RWPE2 (cell line): ENCODE measurements at places on chromosomes 6 and 20.

GRCh38 chr6:166989427-166990032, 9.7 kb upstream of the CEP43 start:
- no peak for DNase-seq

DNA sequence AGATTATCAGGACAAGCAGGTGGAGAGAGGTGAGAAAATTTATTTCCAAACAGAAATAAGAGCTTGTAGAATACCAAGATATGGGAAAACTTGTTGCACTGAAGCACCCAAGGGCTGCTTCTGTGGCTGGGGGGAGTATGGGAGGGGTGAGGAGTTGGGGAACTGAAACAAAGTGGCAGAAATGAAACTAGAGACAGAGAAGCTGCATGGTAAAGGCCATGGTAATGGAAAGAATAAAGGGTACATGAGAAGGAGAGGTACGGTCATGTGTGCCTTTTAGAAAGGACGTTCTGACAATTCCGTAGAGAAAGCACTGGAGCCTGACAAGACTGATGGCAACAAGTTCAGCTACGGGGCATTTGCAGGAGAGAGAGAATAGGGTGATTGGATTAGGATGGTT, 51.6 kb upstream of the RIN2 start:
- DNase-seq = no peak

- DNase-seq = no peak
Observed at GRCh38 chr6:24931718-24932691, 3.8 kb downstream of the RIPOR2 start.

DNA sequence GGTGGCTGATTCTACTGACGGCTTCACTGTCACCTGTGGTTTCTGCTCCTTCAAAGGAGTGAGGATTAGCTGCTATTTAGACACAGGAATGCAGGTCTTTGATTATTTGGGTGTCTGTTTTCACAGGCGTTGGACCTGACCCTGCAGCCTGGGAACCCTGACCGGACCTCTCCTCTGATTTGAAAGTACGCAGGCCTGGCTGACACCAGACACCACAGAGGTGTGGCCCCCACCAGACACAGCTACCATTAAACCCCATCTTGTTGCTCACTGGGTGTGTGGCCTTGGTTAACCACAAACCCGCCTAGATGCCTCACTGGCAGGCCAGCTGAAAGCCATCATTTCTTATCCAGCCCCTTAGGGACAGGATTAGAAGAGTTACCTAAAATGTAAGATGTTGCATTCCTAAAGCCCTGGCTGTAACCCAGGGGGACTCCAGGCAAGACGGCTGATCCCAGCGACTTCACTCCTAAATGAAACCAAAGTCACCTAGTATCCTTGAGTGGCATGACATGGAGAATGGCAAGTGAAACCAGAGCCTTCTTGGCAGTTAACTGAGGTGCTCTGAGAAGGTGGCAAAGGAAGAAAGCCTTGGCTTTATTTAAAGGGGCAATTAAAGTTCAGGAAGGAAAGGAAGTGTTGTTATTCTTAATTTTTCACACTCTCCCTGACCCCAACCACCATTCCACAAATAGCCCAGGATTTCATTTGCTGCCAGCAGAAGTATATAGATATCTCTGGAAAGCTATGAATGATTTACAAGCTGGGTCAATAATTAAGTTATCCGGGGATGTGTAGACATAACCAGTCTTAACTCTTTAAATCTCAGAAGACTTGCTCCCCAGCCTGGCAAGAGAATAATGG, 169.9 kb downstream of the QRSL1 start:
- DNase-seq = peak; percentile 74

- DNase-seq = no peak
Observed at GRCh38 chr20:15570156-15570555, 1003.1 kb downstream of the KIF16B start.

- DNase-seq = no peak
Observed at GRCh38 chr6:112881027-112881426, 533.9 kb downstream of the RFPL4B start.

GRCh38 chr6:117540670-117541069, 58.2 kb downstream of the DCBLD1 start:
- DNase-seq = peak; percentile 74

DNA sequence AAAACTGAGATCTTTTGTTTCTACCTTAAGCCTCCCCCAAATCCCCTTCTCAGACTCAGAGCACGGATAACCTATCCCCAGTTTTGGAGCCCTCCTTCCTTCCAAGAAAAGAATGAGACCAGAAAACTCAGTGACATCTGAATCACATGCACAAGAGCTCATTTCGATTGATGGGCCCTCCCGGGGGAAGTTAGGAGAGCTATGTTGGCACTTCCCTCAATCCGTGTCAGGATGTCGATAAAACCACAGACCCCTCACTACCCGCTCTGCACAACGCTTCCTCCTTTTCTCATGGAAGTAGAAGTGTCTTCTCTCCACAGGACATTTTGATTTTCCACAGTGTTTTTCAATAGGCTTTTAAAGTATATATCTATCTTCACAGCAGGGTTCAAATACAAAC, 332.4 kb downstream of the HACE1 start:
- no peak for DNase-seq

DNA sequence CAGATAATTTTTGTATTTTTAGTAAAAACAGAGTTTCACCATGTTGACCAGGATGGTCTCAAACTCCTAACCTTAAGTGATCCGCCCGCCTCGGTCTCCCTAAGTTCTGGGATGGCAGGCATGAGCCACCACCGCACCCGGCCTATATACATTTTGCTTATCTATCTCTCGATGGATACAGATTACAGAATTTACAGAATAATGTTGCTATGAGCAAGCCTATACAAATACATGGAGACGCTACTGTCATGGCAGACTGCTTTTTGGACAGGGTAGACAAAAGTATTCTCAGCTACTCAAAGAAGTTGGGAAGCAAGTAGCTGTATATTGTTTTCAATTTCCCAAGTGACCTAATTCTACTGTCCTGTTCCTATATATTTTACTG, 1.6 kb downstream of the HSPA1L start:
- no peak for DNase-seq

GRCh38 chr6:96786336-96786735, 50.9 kb downstream of the GPR63 start:
- no peak for DNase-seq

DNA sequence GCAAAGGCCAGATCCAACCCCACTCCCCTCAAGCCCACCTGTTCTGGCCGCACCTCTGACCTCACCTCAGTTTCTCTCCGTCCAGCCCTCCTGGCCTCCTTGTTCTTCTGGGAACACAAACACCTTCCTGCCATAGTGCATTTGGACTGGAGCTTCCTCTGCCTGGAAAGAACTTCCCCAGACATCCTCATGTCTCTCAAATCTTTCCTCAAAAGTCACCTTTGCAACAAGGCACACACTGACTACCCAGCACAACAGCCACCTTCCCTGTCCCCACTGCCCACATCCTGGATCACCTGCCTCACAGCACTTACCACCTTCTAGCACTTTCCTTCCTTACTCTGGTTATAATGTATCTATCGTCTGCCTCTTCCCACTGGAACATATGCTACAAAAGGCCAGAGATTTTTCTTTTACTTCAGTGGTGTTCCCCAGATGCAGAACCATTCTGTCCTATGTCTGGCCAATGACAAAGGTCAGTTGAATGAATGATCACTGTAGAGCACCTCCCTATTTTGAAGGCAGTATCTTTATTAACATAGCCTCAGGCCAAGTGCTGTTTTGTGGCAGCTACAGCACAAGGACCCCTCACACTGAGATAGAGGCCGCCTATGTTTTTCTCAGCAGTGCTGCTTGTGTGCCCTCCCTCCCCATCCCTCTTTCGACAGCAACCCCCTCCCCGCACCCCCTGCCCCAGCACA, 4.1 kb downstream of the HLA-B start:
- no peak for DNase-seq

- DNase-seq = peak; percentile 65
Observed at GRCh38 chr6:108587258-108588059, 26.7 kb downstream of the FOXO3 start.

- no peak for DNase-seq
Observed at GRCh38 chr6:84588697-84589080, 175.7 kb downstream of the TBX18 start.

GRCh38 chr6:35489995-35490791, 6.7 kb downstream of the TEAD3 start:
- peak; percentile 69 for DNase-seq

- no peak for DNase-seq
Observed at GRCh38 chr20:11675920-11676629, 241.6 kb upstream of the BTBD3 start.

- DNase-seq = no peak
Observed at GRCh38 chr20:46520976-46521579, 7.7 kb upstream of the ZNF334 start.

DNA sequence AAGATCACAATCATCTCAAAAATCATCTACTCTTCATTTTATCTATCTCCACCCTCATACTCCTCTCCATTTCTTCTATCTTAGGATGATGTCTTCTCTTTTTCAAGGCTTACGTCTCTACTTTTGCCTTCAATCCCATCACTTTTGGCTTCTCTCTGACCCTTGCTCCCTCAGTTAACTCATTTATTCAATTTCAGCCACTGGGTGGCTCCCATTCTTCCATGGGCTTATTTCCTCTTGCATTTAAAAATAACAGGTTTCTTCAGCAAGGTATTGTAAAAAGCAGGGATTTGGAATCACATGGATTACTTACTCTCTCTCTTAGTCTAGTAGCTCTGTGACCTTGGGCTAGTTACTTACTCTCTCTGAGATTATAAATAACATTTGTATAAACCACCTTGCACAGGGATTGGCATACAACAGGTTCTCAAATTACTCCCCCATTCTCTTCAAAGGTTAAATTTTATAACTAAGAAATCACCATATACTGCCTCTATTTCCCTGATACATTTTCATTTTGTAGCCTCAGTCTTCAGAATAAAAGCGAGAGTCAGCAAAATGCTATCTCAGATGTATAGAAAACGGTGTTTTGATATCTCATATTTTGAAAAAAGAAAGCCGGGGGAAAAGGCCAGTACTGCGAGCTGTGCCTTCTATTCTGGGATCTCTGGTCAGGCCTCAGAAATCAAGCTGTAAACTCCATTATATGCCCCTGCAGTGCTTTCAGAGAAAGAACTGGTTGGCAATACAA, 5.5 kb downstream of the ZSCAN12 start:
- no peak for DNase-seq

DNA sequence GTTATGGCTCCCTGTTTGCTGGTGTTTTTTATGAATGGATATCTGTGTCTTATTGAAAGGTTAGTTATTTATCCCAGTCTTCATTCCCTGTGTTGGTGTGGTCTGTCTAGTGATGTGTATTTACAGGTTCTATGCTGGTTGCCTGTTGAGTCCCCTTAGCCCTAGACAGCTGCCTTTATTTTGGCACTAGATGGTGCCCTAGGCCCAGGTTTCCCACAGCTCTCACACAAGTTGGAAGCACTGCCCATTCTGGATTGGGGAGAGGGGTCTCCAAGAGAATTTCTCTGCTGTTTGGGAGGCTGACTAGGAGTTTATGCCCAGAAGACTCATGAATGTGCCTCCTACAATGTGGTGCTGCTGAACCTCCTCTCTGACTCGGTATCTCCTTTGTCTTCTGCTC, 12.4 kb downstream of the GRM1 start:
- DNase-seq = no peak

DNA sequence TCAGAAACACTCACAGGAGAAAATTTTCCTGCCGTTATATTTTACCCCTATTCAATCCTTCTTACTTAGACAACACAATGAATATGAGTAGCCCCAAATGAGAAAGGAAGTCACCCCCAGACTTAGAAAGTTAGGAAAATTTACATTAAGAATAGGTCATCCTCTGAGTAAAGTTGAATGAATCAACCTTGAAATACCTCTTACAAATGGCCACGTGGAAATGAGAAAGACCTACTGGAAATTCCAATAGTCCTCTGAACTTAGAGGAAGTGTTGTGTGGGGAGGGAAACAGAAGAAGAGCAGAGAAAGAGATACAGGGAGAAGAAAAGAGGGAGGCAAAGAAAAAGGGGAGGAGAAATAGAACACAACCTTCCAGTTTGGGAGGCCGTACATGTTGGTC, 43.7 kb downstream of the PHACTR1 start:
- DNase-seq = no peak

DNA sequence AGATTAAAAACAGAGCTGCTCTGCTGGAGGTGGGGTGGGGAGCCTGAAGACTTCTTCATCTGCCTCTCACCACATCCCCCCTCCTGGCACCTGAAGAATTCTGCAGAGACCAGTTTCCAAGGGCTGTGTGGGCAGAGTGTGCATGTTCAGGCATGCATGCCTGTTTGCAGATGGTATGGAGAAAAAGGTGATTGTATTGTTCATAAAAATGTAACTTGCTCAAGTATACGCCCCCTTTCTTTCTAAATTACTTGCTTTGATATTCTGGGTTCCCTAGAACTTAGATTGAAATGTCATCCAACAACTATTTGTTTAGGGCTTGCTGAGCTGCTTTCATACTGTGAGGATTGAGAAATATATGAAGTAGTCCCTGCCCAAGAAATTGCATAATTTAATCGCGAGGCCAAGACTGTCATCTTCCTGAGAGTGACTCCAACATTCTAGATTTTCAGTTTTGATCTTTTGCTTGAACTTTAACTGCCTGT, 83.6 kb downstream of the LCA5 start:
- peak; percentile 79 for DNase-seq

DNA sequence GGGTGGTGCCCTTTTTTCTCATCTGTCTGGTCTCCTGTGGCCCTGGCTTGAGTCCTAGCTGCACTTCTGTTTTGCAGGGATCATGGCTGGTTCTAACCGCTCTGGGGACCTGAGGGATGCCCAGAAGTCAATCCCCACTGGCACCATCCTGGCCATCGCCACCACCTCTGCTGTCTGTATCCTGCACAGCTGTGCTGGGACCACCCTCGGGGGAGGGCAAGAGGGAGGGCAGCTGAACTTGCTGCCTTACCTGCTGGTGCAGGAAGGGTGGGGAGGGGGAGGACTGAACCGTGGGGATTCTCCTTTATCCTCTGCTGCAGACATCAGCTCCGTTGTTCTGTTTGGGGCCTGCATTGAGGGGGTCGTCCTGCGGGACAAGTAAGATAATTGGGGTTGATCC, 14.5 kb downstream of the SLC12A5 start:
- DNase-seq = peak; percentile 75

- DNase-seq = no peak
Observed at GRCh38 chr6:27617700-27618689, 145.1 kb upstream of the ZNF184 start.

DNA sequence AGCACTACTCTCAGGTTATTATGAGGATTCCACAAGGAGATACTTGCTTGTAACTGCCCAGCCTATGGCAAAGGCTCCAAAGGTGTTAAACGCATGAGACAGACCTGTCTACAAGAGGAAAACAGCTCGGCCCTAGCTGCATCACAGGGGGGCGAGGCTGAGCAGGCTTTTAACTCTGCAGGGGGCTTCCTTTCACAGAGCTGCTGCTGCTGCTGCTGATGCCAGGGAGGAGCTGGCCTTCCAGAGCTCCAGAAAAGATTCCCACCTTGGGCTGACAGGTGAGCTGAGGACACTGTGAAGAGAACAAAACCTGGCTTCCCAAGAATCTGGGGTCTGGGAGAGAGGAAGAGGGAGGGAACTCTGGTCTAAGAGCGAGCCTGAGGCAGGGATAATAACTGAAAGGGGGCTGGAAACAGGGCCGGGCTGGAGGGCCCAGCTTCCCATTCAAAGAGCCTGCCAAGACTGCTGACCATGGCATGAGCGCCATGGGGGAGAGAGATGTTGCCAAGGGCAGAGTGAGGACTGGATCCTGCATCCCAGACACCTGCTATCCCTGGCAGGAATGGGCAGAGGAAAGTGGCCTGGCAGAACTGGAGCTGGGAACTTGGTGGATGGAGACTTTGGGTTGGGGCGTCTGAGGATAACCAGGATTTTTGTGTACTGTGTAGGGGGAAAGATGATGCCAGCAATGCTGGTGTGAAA, 211.1 kb upstream of the LRFN2 start:
- no peak for DNase-seq

GRCh38 chr20:2742431-2742830, 49.9 kb downstream of the EBF4 start:
- DNase-seq = no peak
